Thoracic aorta (tissue), 2 donors: ENCODE measurements at places on chromosomes 5 and 9.

DNA sequence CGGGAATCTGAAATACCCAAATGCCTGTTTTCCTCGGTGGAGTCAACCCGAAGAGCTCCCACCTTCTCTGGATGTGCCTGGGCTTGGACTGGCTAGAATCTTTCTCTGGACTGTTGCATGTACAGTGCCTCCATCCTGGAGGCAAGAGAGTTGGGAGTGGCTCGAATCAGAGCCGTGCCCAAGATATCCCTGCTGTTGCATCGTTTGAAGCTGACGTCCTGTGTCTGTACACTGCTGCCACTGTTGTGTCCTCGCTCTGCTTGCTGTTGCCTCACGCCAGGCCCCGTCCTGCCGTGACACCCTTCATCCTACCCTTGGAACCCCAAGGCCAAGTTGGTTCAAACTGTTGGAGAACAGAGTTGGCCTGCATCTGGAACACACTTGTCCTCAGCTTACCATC, 35.4 kb downstream of the FAXDC2 start:
- H3K36me3 ChIP-seq: peaks cover 49% of the 10 kb centered on the region
- no peaks in the 10 kb centered on the region for H3K4me1 ChIP-seq
- no peak overlapping the region for H3K27ac ChIP-seq
- no peak for DNase-seq

DNA sequence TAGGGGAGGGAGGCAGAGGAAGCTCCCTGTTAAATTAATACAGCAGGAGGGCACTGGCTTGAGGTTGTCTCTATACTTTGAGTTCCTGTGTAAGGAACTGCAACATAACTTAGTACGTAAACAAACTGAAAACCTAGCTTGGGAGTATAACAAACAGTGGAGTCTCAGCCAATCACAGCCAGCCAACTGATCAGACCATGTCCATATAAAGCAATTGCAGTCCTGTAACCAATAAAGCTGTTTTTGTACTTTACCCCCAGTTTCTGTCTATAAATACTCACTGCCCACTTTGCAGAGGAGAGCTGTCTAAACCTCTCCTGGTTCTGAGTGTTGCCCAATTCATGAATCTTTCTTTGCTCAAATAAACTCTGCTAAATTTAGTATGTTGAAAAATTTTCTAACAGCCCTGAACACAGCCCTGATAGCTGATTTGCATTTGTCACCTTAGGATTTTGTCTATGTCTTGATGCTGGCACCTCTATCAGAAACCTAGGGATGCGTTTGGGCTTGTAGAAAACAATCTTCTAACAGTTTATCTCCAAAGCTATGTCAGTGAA, 39.9 kb downstream of the GDNF start:
- H3K4me1 ChIP-seq: no peaks in the 10 kb centered on the region
- H3K36me3 ChIP-seq: no peaks in the 10 kb centered on the region
- no peaks in the 10 kb centered on the region for H3K27me3 ChIP-seq
- DNase-seq: no peak
- no peak overlapping the region for H3K4me3 ChIP-seq

DNA sequence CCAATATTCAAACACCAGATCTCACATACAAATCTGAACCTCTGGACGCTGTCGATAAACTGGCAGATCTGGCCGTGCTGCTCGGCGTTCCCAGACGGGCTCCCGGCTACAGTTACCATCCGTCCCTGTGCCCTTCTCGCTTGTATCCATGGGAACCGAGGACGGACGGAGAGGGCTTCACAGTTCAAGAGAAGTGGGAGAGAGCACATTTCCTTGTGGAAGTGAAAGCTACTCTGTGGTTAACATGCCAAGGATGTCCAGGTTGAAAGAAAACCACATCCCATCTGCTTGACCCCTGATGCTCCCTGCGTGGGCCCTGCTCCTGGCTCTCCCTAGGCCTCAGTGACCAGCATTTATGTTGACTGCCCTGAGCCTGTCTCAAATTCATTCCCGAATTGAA, 6.3 kb upstream of the DBN1 start:
- peaks cover 17% of the 10 kb centered on the region for H3K36me3 ChIP-seq
- H3K27me3 ChIP-seq: no peaks in the 10 kb centered on the region
- H3K4me1 ChIP-seq: peaks cover 84% of the 10 kb centered on the region

DNA sequence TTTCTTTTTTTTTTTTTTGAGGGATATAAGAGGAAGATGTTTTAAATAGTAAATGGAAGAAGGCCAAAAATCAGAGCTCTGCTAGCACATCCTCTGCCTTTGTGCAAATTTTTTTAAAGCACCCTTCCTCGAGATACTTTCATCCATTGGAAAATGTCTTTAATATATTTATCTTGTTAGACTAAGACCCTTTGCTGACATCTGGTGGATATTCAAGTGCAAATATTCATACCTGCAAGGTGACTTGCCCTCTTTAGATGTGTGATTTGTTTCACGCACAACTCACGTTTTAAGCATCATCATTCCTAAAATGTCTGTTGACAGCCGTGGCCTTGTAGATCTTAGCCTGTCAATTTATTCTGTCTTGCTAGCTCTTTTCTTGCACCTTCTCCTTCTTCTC, 258.5 kb downstream of the AGTPBP1 start:
- H3K27me3 ChIP-seq: no peaks in the 10 kb centered on the region
- no peak overlapping the region for H3K27ac ChIP-seq
- H3K4me3 ChIP-seq: no peak overlapping the region
- DNase-seq: no peak
- H3K36me3 ChIP-seq: no peaks in the 10 kb centered on the region
- H3K4me1 ChIP-seq: no peaks in the 10 kb centered on the region
